ENCODE measurements at places on chromosomes 13 and 19.

- DNase-seq, result no peak
Measured at GRCh38 chr19:14418856-14419105, 360 bp downstream of the DDX39A start.

DNA sequence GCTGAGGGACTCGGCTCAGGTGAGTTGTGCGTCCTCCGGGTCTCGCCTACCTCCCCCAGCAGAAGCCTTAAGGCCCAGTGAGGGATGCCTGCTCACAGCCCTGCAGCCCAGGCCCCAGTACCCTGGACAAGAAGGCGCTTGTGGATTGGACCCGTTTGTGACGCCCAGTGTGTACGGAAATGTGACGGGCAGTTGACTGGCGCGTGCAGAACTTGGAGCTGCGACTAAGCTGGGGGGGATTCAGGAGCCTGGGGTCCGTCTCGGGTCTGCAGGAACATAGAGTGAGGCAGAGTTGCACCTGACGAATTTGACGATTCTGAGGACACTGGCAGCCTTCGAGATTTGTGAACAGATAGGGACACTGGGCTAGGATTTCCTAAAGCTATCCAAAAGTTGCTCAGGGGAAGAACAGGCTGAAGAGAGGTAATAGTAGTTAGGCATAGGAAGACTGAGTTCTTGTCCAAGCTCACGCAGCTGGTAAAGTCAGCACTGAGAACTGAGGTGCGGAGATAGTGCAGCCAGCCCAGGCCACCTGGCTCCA, 519 bp downstream of the ZNF551 start:
- no peak for DNase-seq

- no peak for DNase-seq
Measured at GRCh38 chr19:35257113-35257461, 8.3 kb downstream of the LSR start.

DNA sequence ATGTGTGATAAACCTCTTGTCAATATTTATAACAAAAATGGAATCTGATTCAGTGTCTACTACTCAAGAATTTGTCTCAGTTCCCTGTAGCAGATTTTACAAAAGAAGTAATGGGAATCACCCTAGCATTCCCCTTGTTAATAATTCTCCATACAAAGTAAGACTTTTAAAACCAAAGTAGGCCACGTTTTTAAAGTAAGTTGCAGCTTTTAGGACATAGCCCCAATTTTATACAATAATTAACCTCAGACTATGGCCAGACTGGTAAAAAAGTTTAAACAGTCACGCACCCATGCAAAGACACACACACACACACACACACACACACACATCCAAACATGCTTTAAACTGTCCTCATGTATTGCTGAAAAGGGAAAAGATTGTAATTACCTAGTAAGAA, 589.9 kb downstream of the PCDH9 start:
- DNase-seq, result no peak

DNA sequence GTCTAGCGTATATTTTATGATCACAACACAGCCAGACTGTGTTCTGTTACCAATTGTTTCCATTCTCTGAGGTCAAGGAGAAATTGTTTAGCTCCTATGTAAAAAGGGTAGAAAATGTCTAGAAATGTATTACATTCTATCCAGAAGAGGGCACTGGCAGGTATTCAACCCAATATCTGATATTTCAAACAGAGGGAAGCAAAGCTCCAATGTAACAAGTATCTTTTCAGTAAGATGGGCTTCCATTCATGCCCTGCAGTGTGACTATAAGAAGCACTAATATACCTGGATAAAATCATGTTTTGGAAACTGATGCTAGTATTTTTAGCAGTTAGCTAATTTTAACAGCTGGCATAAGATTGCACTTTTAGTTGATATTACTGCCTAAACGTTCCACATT, 312.7 kb downstream of the FGF14 start:
- no peak for DNase-seq

GRCh38 chr13:50942630-50943311, 33.2 kb downstream of the RNASEH2B start:
- no peak for DNase-seq

DNA sequence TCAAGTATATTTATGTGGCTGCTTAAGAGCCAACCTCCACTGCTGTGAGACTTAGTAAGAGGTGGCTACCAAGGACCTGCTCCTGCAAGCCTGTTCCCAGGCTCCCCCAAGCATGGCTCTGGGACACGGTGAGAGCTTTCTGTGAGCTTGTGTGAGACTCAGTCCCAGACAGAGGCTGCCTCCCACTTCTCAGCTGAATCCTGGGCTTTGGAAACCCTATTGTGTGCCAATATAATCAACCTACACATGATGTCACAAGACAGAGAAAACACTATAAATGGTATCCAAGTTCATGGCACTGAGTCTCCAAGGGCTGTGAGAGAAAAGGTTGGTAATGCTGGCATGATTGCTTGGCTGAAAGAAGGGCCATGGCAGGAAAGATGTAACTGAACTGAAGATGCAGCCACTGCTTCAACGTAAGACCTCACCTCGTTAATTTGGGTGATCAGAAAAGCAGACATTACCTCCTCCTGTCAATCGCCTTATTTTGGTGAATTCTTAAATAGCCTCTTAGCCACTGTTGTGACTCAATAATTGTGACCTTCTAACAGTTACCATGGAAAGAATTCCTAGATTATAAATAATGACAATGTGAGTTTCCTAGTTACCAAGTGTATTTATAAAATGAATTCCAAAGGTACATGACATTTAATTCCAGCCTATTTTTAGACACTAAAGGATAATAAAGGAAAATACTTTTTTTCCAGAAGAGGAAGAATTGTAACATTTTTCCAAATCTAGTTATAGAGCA, 332.0 kb downstream of the IRS2 start:
- no peak for DNase-seq

Measured in keratinocyte (primary cell).